Muscle of back (tissue), 13 donors: ENCODE measurements at places on chromosomes 4 and X. TPM values are rescaled to one million over a fixed set of nuclear protein-coding genes. Genes with fewer than 3 reads are reported as not detected.

DNA sequence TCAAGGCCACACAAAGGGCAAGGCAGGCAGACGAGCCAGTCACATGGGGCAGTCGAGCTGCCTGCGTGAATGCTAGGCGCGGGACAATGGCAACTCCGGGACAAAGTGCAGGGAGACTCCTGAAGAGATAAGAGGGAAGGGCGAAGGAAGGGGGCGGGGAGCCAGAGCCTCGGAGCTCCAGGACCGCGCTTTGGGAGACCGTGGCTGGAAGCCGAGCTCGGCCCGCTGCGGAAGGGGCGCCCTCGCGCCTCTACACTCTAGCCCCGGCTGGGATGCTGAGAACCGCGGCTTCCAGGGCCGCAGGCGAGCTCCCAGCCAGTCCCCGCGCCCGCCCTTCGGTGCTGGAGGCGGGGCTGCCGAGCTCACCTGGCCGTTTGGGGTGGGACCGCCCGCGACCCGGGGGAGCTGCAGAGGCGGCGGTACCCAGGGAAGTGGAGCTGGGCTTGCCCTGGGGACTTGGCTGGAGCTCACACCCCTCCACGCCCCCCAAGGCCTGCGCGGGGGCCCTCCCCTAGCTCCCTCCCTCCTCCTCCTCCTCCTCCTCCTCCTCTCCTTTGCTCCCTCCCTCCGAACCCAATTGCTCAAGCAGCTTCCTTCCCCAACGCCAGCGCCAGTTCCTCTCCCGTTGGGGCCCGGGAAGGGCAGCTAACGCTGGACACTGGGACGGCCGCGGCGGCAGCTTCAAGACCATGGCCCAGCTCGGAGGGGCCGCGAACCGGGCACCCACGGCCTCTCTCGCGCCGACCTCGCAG is at the start of gene SOWAHD:
SOWAHD (plus strand) TSS at position 610 of the 752 bp plus-strand sequence; CDS start at position 690, 80 bp downstream.
- DNase-seq, result no peak

DNA sequence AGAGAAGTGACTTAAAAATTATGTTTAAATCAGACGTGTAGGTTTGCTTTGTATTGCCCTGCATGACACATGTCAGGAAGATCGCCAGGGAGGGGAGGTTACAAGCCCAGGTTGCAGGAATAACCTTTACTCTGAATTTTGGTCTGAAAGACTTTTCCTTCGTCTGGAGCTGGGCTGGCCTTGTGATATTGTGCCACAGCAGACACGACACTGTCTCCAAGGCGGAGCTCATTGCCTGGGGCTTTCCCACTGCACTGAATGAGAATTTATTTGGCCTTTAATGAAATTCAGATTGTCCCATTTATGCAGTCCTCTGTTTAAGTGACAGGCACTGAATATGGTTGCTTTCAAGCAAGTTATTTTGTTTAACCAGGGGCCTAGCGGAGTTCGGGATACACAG is 45.1 kb downstream of the RHOH start:
- no peak for DNase-seq

DNA sequence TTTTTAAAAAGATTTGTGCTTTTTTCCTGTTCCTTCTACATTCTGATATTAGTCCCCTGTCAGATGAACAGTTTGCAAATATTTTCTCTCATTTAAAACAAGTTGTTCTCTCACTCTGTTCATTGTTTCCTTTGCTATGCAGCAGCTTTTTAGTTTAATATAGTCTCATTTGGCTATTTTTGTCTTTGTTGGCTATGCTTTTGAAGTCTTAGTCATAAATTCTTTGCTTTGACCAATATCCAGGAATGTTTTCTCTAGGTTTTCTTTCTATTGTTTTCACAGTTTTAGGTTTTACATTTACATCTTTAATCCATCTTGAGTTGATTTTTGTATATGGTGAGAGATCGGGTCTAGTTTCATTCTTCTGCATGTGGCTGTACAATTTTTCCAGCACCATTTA is 136.8 kb downstream of the TET2 start:
- DNase-seq, result no peak

DNA sequence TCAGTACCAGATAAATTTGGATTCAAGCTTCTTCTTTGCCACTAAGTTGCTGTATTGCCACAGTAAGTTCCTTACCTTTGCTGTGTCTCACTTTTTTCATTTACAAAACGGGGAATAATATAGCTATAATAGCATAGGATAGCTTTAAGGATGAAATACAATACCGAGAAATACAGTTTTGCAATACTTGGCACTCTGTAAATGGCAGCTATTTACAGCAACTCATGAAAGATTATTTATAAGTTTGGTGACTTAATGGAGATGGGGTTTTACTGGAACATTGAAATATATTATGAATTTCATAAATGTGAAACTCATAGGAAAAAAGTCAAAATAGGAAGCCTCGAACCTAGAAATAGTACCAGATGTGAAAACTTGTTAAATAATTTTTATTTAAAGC is 27.6 kb downstream of the ANXA10 start:
- DNase-seq, result no peak

GRCh38 chr4:126051689-126052424 is 737.1 kb downstream of the FAT4 start:
- DNase-seq, result peak; percentile 96

GRCh38 chrX:77548751-77549150 is 101.6 kb downstream of the FGF16 start:
- no peak for DNase-seq

GRCh38 chrX:69556060-69557011 is 52.2 kb downstream of the NALF2 start:
- DNase-seq, result peak; percentile 38

DNA sequence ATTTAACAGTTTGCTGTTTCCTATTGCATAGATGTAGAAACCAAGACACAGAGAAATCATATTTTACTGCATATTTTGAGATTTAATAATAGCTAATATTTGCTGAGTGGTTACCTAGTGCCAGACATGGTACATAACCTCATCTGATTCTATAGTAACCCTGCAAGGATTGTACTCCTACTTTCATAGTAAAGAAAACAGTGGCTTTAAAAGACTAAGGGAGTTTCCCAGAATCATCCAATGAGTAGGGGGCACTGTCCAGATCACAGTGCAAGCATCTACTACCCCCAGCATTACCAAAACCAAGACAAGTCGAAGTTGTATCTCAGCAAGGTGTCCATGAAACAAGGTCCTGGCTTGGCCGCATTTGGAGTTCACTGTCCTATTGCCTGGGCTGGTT is 224.5 kb upstream of the TENM3 start:
- DNase-seq, result no peak

DNA sequence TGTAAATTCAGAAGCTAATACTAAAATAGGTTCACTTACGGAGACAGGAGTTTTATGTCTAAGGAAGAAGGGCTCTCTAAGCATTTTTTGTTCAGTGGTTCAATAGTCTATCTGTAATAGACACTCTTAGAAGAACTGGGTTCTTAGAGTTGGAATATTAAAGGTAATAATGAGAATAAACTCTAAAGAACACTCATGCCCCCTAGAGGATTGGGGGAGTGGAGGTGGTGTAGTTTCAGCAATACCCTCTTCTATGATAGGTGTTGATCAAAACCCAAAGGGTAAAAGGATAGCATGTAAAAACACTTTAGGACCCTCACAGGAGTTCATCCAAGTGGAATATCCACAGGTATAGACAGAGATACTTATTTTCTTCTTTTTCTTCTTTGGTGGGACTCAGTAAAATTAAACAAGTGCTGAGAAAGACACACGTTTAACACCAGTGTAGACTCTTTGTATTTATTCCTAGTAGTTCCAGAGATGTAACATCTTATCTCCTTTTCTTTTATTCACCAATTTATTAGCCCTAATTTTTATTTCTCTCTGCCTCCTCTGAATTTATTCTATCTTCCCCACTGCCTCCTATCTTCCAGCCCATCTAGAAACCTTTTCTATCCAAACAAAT is 25.7 kb upstream of the MND1 start:
- peak; percentile 61 for DNase-seq

Gene BRCC3
- 12.2 TPM for polyA plus RNA-seq

Gene RGN
- polyA plus RNA-seq, result 1.3 TPM

Gene DIPK2B
- polyA plus RNA-seq, result 22.8 TPM

Gene RHOXF1
- polyA plus RNA-seq, result not detected
